Occipital lobe (tissue), 3 donors: ENCODE measurements at places on chromosomes 5 and 9. TPM values are rescaled to one million over a fixed set of nuclear protein-coding genes. Genes with fewer than 3 reads are reported as not detected.
A peak's percentile ranks its signal among the peaks of the same experiment; 100 is the strongest.

GRCh38 chr9:104977580-104977979 lies 49.6 kb upstream of the ABCA1 start:
- no peak for DNase-seq

GRCh38 chr9:32334112-32334511 lies 50.3 kb upstream of the ACO1 start:
- DNase-seq, result no peak

C9 gene
- total RNA-seq, result not detected

SYNPO gene
- total RNA-seq, result 5.8 TPM

TUSC1 gene
- total RNA-seq, result 10.5 TPM

GABRA1 gene
- total RNA-seq, result 18.2 TPM

- peak; percentile 83 for DNase-seq
These were observed 2.3 kb downstream of the ZFAND5 start for GRCh38 chr9:72362680-72363139.

HTR1A gene
- total RNA-seq, result 18.2 TPM

EGFL7 gene
- total RNA-seq, result 13.7 TPM

AK3 gene
- total RNA-seq, result 33.1 TPM

DNA sequence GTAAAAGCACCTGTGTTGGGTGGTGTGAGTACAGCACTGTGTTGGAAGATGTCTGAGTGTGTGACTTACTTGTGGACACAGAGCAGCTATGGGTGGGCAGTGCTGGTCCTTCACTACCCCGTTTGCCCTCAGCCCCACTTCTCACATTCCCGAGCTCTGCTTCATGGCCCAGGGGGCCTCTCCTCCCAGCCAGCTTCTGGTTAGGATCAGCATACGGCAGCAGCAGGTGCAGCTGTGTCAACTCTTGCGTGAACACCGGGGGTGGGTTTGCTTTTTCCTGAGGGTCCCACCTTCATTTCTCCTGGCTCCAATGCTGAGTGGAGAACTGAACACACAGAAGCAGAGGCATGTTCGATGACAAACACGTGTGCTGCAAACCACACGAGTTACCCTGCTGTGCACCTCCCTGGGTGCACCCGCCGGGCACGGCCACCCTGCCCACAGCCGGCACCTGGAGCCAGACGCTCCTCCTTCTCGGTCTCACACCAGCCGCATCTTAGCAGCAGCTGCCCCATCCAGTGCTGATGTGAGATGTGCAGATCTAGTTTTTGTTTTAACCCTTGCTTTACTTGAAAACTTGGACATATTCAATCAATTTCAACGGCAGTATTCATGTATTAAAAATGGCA lies 14.9 kb upstream of the SLC6A3 start:
- DNase-seq, result no peak

SOHLH1 gene
- total RNA-seq, result not detected

DNA sequence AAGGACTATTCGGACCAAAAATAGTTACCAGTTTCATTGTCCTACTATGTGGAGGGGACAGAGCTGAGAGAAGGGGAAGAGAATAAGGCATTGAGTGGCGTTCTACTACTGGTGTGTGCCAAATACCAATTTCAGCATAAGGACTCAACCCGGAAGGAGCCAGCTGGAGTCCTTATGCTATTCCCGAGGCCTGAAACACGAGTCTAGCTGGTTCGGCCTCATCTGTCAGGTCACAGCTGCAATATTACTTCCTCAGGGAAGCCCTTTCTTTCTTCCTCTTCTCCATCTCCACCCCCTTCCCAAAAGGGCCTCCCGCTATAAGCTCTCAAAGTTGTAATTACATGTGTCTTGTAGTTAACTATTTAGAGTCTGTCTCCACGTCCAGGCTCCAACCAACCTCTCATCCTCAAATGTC lies 20.5 kb upstream of the FER start:
- DNase-seq, result no peak

GRCh38 chr9:4263591-4263990 lies 36.3 kb downstream of the GLIS3 start:
- no peak for DNase-seq

DNA sequence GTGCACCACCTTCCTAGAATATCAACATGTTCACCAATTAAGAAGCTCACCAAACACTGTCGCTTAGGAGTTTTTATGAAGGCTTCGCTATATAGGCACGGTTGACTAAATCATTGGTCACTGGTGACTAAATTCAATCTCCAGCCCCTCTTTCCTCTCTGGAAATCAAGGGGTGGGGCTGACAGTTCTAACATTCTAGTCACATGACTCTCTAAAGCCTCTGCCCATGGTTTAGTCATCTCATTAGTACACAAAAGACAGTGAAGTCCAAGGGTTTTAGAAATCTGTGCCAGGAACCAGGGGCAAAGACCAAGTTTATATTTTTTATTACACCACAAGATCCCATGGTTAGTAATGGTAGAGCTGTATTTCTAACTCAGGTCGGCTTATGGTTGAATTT lies 243.2 kb downstream of the ELAVL2 start:
- DNase-seq, result no peak

DNA sequence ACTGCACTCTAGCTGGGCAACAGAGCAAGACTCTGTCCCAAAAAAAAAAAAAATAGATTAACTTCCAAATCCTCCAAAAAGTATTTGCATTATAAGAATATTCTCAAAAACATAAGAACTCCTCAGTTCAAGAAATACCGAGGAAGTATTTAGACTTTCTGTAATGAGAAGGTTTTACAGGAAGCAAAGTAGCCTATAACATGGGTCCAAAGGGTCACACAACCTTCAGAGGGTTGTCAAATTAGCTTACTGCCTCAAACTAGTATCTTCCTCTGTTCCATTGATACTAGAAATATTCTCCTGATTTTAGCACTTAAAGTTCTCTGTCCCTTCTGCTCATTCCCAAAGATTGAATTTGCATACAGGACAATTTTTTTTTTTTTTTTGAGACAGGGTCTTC lies 121.9 kb downstream of the INVS start:
- DNase-seq, result no peak

- no peak for DNase-seq
These were observed 617.3 kb downstream of the CCDC171 start for GRCh38 chr9:16170119-16170518.

DNA sequence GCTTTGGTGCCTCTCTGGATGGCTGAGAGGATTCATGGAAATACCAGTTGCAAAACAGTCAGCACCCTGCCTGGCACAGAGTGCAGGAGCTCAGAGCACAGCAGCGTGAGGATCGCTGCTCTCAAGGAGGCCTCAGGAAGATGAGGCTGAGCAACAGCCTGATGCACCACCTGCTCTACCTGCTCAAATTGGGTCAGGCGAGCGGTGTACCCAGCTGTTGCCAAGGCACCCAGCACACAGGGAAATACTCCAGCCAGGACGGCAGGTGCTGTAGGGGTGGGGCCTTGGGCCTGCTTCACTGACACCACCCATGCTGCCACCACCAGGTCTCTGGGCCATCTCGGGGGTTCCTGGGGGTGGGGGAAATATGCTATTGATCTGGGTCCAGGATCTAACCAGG lies 4.3 kb downstream of the EEIG1 start:
- DNase-seq, result no peak

DNA sequence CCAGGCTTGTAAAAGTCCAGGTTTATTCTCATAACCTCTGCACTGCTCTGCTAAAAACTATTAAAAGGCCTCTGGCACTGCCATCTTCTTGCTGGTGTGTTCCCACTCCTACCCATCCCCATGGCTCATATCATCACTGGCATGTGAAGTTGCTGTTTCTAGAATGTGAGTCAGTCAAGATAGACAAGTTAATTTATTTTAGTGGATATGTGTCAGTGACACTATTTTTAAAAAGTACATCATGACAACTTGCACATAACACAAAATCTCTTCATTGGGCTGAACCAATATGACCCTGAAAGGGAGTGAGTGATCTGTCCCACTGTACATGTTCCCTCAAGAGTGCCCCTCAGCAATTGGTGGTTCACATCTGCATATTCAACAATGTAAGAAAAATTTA lies 299.7 kb downstream of the NFIB start:
- DNase-seq, result no peak

NINJ1 gene
- 7.5 TPM for total RNA-seq

NR3C1 gene
- total RNA-seq, result 27.1 TPM

DNA sequence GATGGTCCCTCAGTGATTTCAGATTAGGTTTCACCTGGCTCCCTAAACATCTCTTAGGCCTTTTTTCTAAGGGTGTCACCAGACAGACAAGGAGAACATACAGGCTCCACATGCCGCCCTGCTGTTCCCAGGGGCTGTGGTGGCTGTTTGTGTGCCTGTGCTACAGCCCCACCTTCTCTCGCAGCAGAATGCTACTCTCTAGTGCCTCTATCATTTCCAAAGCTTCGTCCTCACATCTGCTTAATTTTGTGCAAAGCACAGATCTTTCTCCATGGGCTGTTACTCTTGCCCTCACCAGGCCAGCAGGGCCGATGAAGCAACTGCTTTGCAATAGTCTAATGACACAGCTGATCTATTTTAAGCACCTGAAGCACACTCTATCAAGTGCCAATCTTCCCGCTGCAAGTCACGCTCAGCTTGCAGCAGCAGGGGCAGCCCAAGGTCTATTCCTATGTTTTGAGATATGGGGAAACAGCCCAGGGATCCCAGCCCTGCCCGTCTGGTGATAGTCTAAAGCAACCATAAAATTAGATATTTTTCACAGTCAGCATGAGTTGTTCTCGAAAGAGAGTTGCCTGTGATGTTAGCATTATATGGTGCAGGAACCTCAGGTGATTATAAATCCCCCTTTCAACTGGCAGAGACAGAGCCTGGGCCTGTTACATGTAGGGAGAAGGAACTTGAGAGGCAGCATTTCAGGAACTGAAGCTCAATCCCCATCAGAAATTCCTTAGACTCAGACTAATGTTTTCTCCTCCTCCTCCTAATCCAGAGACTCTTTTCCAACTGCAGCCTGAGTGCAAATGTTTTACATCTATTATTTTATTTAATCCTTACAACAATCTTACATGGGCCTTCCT lies 12.7 kb downstream of the ABLIM3 start:
- DNase-seq, result no peak

NRG2 gene
- total RNA-seq, result 4.1 TPM
